K562 (cell line): ENCODE measurements at places on chromosomes 1 and 21. TPM values are rescaled to one million over a fixed set of nuclear protein-coding genes. Genes with fewer than 3 reads are reported as not detected.

Gene NASP
- 297 and 341 TPM in 2 replicates for total RNA-seq

- DNase-seq: no peak
Observed at GRCh38 chr1:214476986-214477870, 74.2 kb downstream of the PTPN14 start.

DNA sequence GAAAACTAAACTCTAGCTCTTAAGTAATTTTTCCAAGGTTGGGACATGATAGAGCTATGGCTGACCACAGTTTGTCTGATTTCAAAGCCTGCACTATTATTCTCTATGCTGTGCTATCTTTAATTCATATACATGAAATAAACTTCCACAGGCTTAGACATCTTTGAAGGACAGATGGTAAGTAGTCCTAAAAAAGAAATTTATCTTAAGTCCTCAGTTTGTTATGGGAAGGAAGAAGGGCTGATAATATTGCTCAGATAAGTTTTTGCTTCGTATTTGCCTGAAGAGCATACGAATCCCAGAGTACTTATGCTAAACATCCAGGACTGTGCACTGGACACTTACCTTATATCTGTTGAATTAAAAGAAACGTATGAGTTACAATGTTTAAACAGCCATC lies 39.6 kb downstream of the VCAM1 start:
- DNase-seq: no peak

Gene MSH4
- total RNA-seq: 0.13 and 0.16 TPM in 2 replicates

GRCh38 chr21:43269957-43270705 lies 101.3 kb downstream of the CRYAA start:
- no peak for DNase-seq
